Activated CD4-positive, alpha-beta T cell treated with anti-CD3 and anti-CD28 coated beads, Interleukin-2, amount 50 U/mL, for 1 hour (primary cell): ENCODE measurements at places on chromosomes 6 and 20.

GRCh38 chr6:79453558-79454042, 83.6 kb downstream of the LCA5 start:
- DNase-seq = no peak

GRCh38 chr6:36999751-37000125, 5.7 kb upstream of the FGD2 start:
- no peak for DNase-seq

GRCh38 chr20:33790566-33790965, 20.6 kb upstream of the CHMP4B start:
- no peak for DNase-seq

DNA sequence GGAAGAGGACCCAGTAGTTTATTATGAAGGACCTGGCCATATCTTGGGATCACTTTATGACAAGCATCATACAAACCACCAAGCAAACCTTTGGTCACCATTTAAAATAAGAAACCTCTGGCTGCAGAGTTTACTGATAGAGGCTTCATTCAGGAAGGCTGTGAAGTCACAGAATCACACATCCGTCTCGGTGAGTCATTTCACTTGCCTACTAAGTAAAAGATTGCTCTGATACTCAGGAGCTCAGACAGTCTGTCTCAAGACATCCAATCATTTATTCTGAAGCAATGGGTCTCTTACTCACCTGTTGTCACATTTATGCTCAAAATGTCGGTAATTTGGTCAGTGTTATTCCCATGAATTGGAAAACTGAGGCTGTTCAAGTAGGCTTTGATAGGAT, 33.7 kb downstream of the ADGRF5 start:
- no peak for DNase-seq

DNA sequence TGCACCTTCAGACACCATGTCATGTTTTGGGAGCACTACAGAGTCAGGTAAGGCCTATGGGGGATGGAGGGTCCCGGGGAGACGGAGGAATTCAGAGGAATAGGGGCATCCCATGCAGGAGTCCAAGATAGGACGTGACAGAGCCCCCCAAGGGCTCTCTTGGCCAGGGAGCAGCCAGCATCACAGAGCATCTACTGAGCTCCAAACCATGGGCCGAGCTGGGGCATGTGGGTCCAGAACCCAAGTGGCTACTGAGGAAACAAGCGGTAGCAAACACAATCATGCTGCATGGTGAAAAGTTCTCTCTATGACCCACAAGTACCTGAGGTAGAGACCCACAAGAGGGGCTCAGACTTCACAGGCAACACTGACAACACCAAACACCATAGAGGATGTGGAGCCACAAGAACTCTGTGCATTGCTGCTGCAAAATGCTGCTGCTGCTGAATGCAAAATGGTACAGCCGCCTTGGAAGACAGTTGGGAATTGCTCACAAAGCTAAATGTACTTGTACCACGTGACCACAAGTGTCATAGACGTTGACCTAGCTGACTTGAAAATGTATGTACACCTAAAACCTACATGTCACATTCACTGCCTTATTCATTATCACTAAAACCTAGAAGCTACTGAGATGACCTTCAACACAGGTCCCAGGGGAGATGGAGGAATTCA, 33.4 kb upstream of the MAS1L start:
- no peak for DNase-seq

GRCh38 chr6:139367810-139368351, 6.6 kb downstream of the CITED2 start:
- no peak for DNase-seq

GRCh38 chr20:54716174-54716747, 240.9 kb downstream of the DOK5 start:
- no peak for DNase-seq

DNA sequence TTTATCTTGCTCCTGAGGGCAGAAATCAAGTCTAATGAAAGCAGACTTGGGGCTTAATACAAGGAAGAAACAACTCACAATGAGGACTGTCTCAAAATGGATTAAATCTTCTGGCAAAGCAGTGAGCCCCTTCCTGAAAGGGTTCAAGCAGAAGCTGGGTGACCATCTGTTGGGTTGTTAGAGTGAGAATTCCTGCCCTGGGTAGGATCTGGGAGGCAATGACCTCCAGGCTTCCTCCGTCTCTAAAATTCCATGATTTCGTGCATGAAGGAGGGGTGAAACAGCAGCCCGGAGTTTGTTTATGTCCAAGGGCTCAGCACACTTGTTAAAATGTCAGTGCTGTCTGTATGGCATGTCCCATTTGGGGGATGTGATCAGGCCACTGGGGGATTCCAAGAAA, 64.0 kb upstream of the KCNK16 start:
- no peak for DNase-seq

- no peak for DNase-seq
Observed at GRCh38 chr6:144715344-144715743, 430.2 kb downstream of the UTRN start.

DNA sequence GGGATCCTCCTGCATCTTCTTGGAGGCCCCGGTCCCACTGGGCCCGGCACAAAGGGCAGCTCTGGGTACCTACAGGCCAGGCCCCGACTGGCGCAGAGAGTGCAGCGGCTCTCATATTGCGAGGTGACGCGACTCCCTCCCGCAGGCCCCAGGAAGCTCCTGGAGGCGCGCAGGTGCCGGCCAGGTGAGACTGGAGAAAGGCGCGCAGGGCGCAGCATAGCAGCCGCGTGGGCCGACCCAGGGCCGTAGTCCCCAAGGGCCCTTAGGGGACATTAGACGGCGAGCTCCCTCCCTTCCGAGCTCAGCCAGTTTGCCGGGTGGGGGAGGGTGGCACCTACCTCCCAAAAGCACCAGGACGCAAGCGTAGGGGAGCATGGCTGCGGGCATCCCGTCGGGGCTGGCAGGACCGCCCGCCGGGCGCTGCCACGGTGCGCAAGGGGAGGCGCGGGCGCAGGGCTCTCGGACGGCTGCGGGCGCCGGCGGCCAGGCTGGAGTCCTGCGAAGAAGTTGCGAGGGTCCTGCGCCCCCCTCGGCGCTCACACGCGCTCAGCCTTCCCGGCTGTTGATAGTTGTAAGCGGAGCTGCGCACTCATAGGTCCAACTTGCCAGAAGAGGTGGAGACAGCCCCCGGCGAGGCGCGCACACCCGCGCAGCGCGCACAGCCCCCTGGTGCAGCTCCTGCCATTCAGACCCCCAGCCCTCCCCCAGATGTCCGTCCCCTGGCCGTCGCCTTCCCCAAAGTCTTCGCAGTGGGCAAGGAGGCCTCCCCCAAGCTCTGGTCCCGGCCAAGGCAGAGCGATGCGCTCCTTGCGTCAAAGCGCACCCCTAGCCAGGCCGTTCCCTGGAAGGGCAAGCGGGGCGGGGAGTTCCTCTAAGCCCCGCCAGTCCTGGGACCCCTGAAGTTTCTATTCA, 622 bp downstream of the APCDD1L start:
- DNase-seq = no peak

GRCh38 chr6:16388488-16388887, 150.1 kb downstream of the GMPR start:
- no peak for DNase-seq

- no peak for DNase-seq
Observed at GRCh38 chr20:53918949-53919361, 151.4 kb downstream of the BCAS1 start.

DNA sequence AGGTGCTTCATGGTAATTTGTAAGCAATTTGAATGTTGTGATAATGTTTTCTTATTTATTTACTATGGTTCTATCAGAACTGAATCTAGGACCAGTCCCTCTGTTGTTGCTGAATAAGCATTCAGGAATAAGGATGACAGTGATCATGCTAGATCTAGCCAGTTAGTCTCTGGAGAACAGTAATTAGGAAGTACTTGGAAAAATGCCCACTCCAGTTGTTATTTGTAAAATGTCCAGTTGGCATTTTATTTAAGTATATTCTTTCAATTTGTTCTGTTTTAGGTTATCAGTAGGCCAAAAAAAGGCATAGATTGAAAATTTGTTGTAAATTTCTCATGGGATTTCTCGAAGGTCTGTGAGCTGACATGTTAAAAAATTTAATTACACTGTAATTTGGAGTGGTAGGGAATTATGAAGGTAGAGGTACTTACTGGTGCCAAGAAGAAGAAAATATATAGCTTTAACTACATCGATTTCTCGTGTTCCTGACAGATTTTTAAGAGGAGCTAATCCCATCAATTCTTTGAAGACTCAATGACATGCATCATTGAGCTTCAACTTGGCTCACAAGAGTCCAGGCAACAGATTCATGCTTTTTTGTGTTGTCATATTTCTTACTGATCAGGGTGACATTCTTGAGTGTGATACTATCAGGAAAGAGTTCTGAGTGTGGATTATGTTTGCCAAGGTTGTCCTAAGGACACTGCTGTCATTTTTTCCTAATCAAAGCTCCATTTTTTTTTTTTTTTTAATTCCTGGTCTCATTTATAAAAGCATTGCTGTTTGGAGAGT, 177.3 kb downstream of the CARMIL1 start:
- no peak for DNase-seq

DNA sequence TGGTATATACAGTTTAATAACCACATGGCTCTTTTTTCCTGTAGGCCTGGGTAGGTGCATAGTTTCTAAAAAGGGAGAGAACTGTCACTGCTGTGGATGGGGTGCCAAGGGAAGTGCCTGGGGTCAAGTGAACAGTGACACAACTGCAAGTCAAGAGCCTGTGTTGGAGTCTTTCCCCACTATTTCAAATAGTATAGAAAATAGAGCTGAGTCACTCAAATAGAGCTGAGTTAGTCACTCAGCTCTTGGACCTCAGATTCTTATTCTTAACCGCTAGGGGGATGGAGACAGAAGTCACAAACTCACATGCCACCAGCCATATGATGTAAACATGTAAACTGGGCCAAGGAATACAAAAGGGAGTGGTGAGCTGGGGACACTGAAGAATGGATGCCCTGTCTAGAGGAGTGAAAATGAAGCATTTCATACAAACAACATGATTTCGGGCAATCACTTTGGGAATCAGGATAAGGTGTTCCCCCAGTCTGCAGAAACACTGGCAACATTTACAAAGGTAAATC, 2.1 kb downstream of the NQO2 start:
- no peak for DNase-seq

GRCh38 chr20:49446080-49446479, 36.4 kb downstream of the KCNB1 start:
- DNase-seq = no peak

GRCh38 chr20:9928281-9928737, 89.4 kb upstream of the PAK5 start:
- DNase-seq = no peak

- no peak for DNase-seq
Observed at GRCh38 chr20:18031050-18031449, 26.7 kb downstream of the OVOL2 start.

GRCh38 chr20:15491575-15491974, 1081.7 kb downstream of the KIF16B start:
- DNase-seq = no peak

- DNase-seq = no peak
Observed at GRCh38 chr6:134577998-134578397, 260.1 kb upstream of the SGK1 start.

GRCh38 chr6:128672023-128672422, 151.6 kb upstream of the PTPRK start:
- no peak for DNase-seq

DNA sequence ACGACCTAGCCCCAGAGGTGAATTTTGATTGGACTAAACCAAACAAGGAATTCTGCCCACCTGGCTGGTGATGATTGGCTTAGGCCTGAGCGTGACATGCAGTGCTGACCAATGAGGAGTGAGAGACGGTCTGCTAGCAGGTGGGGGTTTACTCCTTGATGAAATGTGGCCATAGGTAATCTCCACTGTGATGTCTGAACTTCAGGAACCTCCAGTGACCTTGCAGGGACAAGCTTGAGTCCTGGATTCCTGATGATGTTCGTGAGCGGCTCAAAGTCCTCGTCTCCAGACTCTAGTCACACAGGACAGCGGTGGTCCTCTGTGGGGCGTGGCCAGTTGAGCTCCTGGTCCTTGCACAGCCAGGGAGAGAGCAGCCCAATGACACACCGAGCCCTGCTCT, 8.4 kb downstream of the VSX1 start:
- DNase-seq = no peak
